ENCODE measurements at places on chromosomes 3 and 15.

DNA sequence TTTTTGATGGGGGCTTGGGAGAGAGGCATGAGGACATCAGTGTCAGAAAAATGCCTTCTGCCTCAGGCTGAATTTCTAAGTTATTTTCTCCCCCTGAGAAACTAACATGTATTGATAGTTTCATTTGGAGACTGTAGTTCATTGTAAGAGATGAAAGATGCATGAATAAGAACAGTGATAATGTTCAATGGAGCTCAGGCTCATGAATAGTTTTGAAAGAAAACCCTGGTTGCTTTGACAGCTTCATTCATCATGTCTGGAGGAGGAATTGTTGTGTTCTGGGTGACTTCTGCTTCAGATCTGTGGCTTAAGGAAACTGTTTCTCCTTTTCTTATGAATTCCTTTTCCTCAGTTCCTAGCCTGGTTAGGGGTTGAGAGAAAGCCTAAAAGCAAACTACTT lies 204.0 kb upstream of the LRRC3B start:
- DNase-seq, result no peak

DNA sequence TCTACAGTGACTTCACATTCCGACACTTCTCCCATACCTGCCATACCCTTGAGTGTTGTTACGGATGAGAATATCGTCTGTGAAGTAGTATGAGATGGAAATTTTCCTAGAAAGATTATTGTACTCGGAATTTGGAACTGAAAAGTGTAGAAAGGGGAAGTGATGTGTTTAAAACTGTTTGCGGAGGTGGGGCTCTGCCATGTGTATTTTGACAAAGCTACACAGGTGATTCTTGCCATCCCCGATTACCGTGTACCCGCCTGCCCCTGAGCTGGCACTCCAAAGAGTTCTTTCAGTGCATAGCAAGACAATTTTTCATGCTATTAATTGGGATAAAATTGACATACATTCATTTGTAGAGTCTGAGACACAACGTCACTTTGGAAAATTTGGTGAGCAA lies 81.7 kb downstream of the OPA1 start:
- DNase-seq, result no peak

DNA sequence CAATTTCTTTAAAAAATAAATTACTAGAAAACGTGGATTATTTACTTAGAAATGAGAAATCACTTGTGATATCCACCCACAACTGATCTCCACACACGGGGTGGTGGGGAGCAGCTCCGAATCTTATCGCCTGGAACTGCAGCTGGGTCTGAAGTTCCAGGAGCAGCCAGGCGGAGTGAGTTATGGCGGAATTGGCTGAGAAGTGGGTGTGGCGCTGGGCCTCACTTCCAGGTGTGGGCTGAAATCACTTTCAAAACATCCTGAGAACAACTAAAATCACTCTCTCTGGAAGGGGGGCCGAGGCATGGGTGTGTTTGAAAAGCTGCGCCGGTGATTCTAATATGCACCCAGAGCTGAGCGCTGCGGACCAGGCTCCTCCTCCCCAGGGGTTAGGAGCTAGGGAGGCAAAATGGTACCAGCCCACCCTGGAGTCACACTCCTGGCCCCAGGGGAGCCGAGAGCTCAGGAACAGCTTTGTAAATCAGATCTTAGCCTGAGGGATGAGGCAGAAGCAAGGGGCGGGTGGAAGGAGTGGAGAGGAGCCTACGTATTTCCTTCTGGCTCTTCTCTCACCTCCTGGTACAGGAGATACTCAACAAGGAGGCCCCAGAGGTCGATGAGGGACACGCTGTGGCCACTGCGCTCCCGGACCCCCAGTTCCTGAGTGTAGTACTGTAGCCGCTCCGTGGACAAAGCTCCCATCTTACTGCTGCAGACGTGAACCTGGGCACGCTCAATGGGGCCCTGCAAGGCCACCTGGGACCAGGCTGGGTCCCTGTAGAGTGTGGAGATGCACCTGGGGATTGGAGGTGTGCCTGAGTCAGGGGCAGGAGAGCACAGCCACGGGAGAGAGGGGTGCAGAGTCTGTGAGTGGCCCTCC lies 9.6 kb downstream of the PLA2G4F start:
- no peak for DNase-seq

DNA sequence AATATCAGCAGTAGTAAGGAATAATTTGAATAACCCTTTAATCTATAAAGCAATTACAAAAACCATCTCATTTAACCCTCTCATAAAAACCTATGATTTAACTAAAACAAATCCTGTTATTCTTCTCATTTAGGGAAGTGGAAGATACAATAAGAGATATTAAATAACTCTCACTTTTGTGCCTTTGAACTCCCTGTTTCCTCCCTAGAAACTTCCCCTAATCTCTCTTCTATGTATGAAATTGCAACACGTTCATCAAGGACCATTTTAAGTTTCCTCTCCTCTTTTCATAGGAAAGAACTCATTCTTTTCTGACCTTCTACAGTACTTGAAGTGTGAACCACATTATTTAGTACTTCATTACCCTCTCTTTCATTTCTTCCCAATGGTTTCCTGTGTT lies 18.8 kb upstream of the FAM81A start:
- DNase-seq, result no peak

DNA sequence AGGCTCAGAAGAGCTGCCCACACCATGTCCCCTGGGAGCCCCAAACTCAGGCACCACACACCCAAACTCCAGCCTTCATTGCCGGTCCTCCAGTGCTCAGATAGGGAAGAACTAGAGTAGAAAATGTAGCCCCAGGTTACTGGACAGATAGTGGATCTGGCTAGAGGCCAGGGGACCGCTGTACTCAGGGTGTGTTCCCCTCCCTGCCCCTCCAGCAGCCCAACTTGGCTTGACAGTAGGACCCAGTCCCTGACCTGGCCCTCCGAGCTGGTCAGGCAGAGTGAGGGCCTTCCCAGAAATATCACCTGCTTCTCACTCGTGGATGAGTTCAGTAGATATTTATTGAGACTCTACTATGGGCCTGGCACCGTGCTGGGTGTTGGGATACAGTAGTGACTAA lies 100.0 kb downstream of the CORO2B start:
- DNase-seq, result no peak

- no peak for DNase-seq
These were observed 9.7 kb downstream of the WDR5B start for GRCh38 chr3:122406198-122406597.

GRCh38 chr3:138440121-138440521 lies 5.7 kb downstream of the ESYT3 start:
- no peak for DNase-seq

All from activated naive CD4-positive, alpha-beta T cell treated with anti-CD3 and anti-CD28 coated beads for 36 hours (primary cell).